NCI-H1694 treated with DMSO at 0.1 percent for 48 hours (cell line): ENCODE measurements at places on chromosomes 2 and 18.
A peak's percentile ranks its signal among the peaks of the same experiment; 100 is the strongest.

DNA sequence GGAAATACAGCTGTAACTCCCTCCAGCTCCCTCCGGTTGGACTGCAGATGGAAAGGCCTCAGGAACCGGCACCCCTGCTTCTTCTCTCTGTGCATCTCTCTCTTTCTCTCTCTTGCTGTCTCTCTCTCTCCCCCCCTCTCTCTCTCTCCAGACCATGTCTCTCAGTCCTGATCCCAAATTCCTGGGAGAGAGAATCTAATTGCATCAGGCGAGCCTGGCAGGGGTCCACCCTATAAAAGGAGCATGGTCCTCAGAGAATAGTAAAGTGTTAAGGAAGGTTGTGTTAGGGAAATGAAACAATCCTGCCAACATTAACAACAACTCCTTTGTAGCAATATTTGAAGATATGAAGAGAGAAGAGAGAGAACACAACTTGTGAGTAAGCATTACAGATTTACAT is 36.7 kb downstream of the VIT start:
- DNase-seq: no peak

- DNase-seq: no peak
These were observed 22.8 kb upstream of the VPS4B start for GRCh38 chr18:63445037-63445436.

DNA sequence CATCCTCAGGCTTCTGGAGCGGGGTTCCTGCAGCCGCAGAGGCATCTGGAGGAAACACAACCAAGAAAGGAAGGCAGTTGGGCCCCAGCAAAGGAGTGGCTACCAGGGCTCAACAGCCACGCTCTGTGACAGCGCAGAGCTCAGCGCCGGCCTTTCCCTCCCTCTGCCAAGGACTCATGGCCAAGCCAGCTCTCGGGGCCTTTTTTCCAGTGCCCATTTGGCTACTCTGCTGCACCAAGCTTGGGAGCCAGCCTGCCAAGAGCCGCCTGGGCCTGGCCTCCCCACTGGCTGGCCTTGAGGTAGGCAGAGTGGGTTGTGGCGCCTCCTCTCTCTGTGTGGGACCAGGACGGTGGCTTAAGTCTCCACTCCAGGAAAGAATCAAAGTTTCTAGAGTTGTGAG is 7.2 kb upstream of the CCDC74A start:
- DNase-seq: no peak

GRCh38 chr2:185335879-185336278 is 402.7 kb upstream of the FSIP2 start:
- no peak for DNase-seq

- peak; percentile 57 for DNase-seq
These were observed 352.0 kb downstream of the TNS1 start for GRCh38 chr2:217650716-217651360.

DNA sequence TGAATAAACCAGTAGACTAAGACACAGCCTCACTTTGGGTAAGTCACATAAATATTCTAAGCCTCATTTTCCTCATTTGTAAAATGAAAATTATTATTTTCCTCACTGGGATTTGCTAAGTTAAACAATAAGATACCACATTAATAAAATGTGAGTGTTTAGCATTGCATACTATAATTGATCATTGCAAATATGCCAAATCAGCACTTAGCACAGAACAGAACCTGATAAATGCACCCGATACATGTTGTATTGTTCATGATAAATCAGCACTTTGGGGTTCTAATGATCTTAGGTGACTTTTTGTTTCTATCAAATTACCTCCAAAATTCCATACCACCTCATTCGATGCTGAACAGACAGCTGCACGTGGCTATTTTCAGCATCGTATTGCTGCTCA is 50.2 kb upstream of the RAPGEF4 start:
- no peak for DNase-seq

- DNase-seq: no peak
These were observed 63.0 kb upstream of the SPRED2 start for GRCh38 chr2:65495251-65495877.

GRCh38 chr18:58291131-58291530 is 247.1 kb downstream of the NEDD4L start:
- DNase-seq: no peak

- no peak for DNase-seq
These were observed 253.7 kb downstream of the DYM start for GRCh38 chr18:49206717-49207116.

DNA sequence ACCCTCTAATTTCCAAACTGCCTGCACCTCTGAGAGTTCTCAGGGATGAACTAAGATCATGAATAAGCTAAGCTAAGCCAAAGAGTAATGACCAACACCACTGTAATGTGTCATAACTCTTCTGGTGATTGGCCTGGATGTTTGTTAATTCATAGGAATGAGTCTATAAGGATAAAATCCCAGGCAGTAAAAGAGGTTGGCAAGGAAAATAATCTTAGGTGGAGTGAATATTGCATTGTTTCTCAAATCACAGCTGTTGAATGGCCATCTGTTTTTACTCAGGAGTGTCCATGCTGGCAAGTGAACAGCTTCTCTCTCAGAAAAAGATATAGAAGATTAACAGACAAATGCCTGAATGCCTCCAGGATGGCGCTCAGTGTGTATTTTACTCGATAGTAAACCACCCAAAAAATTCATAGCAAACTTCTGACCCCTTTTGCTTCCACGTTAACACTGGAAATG is 60.8 kb upstream of the GLS start:
- DNase-seq: no peak

GRCh38 chr2:26529406-26530239 is 51.7 kb upstream of the OTOF start:
- no peak for DNase-seq
